ENCODE measurements at places on chromosomes 3 and 15.

DNA sequence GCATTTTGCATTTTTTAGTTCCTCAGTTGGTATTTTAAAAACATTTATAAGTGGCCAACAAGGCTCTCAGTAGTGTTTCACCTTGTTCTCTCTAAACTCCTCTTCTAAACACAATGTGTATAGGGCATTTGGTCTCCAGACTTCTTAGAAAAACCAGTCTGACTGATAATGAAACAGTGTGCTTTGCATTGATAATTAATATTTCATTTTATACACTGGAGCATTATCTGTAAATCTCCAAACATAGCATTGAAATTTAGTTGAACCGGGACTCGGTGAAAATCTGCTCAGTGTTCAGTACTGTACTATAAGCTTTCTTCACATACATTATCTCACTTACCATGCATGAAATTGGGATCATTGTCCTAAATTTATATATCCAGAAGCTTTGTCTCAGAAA lies 53.6 kb downstream of the SETD5 start:
- no peak for DNase-seq

- DNase-seq: no peak
Measured at GRCh38 chr3:126519506-126520455, 2.2 kb upstream of the UROC1 start.

- no peak for DNase-seq
Measured at GRCh38 chr3:127590282-127590592, 296 bp downstream of the TPRA1 start.

DNA sequence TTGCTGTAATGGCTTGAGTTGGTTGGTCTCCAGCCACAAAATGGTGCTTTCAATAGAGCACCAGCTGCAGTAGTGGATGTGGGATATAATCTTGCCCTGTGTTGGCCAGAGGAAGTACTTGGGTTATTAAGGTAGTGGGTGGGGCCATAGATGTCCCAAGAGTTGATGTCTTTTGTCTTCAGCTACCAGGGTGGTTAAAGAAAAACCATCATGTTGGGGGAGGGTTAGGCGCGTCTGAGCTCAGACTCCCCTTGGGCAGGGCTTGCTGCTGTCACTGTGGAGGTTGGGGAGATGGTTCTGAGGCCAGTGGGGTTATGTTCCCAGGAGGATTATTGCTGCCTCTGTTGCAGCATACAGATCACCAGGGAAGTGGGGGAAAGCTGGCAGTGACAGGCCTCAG lies 46.9 kb upstream of the GADL1 start:
- DNase-seq: no peak

- no peak for DNase-seq
Measured at GRCh38 chr3:102536456-102536855, 101.6 kb downstream of the ZPLD1 start.

GRCh38 chr3:41346698-41347270 lies 147.5 kb downstream of the CTNNB1 start:
- no peak for DNase-seq

DNA sequence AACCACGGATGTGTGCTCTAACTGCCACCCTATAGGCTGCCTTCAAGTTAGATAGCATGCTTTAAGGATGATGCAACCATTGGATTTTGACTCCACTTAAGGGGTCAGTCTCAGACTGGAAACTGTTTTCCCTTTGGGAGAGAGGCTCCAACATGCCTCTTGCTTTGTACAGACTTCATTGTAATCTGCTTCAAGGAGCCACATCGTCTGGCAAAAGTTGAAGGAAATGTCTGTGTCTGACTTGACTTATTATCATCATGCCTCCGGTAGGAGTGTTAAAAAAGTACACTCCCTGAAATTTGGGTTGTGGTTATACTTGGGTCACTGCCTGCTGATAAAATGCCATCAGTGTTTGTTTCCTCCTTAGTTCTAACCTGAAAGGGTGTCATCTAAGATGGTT lies 245.4 kb upstream of the CDIN1 start:
- no peak for DNase-seq

DNA sequence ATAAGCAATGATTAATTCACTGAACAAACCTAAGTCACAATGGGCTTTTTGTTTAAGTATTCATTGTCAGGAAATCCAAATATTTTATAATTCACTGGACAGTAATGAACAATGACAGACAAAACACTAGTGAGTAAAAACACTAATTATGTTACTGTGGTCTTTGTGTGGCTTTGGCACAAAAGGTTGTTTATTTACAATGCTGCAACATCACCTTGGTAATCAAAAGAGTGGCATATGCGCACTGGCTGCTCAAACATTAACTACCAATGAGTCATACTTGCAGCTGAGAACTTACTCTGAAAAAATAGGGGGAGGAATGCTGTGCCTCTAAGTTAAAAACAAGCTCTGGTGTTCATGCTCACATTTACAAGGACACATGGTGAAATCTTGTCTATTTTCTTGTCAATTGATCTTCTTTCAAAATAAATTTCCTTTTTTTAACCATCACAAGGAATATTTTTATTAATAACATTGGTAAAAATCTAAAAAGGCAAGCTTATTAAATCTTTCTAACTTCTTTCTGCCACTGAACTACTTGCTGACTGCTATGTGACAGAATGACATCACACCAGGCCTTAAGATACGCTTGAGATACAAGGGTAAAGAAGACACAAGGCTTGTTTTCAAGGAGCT lies 85.2 kb upstream of the PPIB start:
- no peak for DNase-seq

- peak; percentile 5 for DNase-seq
Measured at GRCh38 chr3:127408684-127409420, 121.0 kb upstream of the PRR20G start.

- DNase-seq: no peak
Measured at GRCh38 chr3:127226946-127227842, 34.3 kb downstream of the PRR23E start.

GRCh38 chr15:73989001-73989798 lies 2.9 kb downstream of the STOML1 start:
- DNase-seq: no peak

- no peak for DNase-seq
Measured at GRCh38 chr15:39434751-39435238, 146.1 kb upstream of the THBS1 start.

- DNase-seq: no peak
Measured at GRCh38 chr3:127637546-127637945, 8.6 kb downstream of the PODXL2 start.

GRCh38 chr15:99956022-99956775 lies 223.0 kb upstream of the LYSMD4 start:
- DNase-seq: no peak

- no peak for DNase-seq
Measured at GRCh38 chr15:40911693-40912092, 17.4 kb downstream of the VPS18 start.

DNA sequence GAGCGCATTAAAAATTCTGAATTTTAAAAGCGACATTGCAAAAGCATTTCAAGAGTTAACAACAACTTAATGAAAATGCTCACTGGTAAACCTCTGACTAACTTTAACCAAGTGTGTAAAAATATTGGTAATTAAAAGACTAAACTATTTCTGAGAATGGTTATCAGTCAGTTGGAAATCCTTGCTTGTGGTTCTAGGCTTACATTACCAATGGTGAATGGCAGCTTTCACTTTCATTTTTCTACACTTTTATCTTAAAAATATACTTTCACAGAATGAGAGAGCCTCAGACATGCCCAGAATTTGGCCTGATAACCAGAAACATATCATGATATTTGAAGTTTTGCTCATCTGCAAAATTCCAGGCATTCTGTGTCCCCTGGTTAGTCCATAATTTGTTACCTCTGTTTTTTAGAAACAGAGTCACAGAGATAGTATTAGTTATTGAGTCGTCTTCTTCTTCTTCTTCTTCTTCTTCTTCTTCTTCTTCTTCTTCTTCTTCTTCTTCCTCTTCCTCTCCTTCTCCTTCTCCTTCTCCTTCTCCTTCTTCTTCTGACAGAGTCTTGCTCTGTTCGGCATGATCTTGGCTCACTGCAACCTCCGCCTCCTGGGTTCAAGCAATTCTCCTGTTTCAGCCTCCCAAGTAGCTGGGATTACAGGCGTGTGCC lies 5.5 kb upstream of the RNF111 start:
- no peak for DNase-seq

DNA sequence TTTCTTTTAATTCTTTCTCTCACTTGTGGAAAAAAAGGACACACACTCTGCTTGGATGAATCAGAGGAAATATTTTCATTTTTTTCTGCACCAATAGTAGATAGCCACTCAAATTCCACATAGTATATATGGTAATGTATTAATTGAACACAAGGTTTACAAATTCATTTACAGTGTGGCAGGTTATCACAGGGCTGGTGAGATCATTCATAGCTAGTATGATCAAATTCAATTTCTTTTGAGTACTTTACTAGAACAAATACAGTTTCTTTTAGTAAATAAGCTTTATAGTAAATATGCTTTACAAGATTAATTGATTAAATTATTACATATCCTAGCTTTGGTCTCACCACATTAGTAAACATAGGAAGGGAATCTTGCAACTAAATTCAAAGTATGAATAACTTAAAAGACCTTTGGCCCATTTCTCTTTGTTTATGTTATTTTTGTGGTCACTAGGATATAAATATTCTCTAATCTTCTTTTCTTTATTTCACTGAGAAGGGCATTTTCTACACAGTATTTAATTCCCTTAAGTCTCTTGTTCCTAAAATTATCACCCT lies 40.1 kb upstream of the PARP14 start:
- no peak for DNase-seq

- DNase-seq: no peak
Measured at GRCh38 chr3:161070980-161071663, 34.0 kb downstream of the B3GALNT1 start.

DNA sequence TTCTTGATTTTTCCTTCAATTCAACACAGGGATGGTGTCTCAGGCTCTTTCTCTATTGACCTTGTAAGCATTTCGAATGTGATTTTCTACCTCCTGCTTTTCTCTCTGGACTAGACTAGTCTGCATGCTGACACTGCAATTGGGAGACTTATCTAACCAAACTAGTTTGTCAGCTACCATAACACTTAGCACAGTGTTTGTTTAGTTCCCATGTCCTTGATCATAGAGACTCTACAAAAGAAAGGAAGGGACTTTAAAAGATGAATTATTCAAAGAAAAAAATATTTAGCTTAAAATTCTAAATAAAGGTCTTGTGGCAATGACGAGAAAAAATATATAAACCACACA lies 407.0 kb downstream of the ERC2 start:
- no peak for DNase-seq

- no peak for DNase-seq
Measured at GRCh38 chr3:32641356-32641755, 43.6 kb upstream of the CNOT10 start.

GRCh38 chr3:107994956-107995715 lies 95.7 kb downstream of the CD47 start:
- no peak for DNase-seq

DNA sequence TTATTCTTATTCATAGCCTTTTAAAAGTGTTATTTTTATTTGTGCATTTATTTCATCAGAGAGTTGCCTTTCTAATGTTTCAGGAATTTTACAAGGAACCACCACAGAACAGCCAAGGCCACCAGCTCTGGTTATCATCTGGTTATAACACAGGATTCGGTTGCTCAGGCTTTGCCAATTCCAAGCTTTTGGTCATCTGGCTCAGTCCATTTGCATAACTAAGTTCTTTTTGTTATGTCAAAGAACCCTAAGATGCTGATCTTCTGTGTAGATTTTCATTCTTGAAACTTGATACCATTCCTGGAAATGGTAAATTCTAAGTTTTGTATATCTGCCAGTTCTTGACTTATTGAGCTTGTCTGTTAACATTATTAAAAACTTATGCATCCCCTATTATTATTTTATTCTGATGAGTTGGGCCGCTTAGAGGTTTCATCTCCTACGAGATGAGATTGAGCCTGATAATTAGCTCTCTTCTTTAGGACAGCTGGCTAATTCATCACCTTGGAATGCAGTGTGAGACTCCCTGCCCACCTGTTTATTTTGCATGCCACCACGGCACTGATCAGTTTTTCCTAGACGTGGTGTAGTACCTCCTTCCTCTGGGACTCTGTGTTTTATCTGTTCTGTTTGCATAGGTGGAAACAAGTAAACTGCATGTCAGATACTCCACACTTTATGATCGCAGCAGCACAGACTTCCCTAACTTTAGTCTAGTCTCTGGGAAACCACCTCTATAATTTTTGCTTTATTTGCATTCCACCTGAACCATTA lies 264.8 kb downstream of the SLCO3A1 start:
- no peak for DNase-seq

GRCh38 chr3:170387950-170388349 lies 30.4 kb downstream of the SKIL start:
- no peak for DNase-seq

- no peak for DNase-seq
Measured at GRCh38 chr3:183503746-183504145, 51.8 kb downstream of the KLHL6 start.

GRCh38 chr3:197398286-197398878 lies 100.0 kb upstream of the DLG1 start:
- DNase-seq: no peak

GRCh38 chr3:27721717-27722564 lies at the start of gene EOMES:
Gene EOMES, minus strand, starts transcription at chr3:27722323. Its CDS starts 29 bp downstream, at chr3:27722294.
- no peak for DNase-seq

DNA sequence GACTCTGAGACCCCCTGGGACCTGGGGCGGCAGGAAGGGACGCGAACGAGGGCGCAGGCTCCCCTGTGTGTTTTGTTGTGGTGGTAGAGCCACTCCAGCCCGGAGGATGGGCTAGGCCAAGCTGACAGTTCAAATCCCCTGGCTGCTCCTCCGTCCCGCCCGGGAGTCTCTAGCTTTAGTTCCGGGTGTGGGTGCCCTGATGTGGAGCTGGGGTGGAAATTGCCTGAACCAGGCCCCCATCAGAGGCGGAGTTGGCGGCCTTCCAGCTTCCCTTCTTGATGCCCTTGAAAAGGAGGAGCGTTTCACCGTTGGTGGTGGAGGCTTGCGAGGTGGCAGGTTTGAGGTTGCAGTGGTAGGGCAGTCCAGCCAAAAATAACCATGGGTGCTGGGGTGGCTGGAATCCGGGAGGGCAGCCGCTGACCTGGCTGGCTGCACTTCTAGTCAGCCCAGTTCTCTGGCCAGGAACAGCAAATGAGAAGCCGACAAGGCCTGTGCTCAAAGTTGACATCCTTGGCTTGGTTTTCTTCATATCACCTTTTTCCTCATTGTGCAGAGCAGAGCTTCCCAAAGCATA lies 817 bp downstream of the CLK3 start:
- peak; percentile 39 for DNase-seq

GRCh38 chr3:170997961-170998913 lies 28.3 kb downstream of the SLC2A2 start:
- no peak for DNase-seq

DNA sequence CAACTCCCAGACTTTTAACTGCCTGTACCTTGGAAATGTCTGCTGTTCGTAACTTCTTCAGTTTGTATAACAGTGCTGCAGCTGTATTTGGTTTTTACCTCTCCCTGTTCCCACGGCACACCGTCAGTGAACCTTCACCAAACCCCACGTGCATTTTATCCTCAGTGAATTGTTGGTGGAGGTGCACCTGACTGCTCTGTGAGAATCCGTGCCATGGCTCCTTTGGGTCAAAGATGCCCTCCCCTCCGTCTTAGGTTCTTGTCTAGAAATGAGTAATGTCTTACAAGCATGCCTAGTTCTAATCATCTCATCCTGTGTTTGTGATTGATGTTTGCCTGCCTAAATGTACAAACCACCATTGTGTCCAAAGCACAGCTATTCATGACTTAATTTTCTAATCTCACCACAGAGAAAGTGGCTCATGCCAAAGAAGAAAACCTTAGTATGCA lies 28.2 kb downstream of the TPM1 start:
- no peak for DNase-seq

GRCh38 chr3:124633524-124633923 lies 96.7 kb upstream of the UMPS start:
- no peak for DNase-seq

- no peak for DNase-seq
Measured at GRCh38 chr3:71450162-71450561, 133.4 kb downstream of the FOXP1 start.

- DNase-seq: no peak
Measured at GRCh38 chr3:141845407-141846049, 30.9 kb upstream of the ATP1B3 start.

Data from posterior cingulate gyrus (tissue), 11 donors.